Left renal cortex interstitium (tissue), 4 donors: ENCODE measurements at places on chromosomes 5 and 9.

- DNase-seq, result no peak
These were observed 2.5 kb downstream of the ABCA2 start for GRCh38 chr9:137025517-137025966.

GRCh38 chr9:72349911-72350310 lies 15.1 kb downstream of the ZFAND5 start:
- DNase-seq, result no peak

DNA sequence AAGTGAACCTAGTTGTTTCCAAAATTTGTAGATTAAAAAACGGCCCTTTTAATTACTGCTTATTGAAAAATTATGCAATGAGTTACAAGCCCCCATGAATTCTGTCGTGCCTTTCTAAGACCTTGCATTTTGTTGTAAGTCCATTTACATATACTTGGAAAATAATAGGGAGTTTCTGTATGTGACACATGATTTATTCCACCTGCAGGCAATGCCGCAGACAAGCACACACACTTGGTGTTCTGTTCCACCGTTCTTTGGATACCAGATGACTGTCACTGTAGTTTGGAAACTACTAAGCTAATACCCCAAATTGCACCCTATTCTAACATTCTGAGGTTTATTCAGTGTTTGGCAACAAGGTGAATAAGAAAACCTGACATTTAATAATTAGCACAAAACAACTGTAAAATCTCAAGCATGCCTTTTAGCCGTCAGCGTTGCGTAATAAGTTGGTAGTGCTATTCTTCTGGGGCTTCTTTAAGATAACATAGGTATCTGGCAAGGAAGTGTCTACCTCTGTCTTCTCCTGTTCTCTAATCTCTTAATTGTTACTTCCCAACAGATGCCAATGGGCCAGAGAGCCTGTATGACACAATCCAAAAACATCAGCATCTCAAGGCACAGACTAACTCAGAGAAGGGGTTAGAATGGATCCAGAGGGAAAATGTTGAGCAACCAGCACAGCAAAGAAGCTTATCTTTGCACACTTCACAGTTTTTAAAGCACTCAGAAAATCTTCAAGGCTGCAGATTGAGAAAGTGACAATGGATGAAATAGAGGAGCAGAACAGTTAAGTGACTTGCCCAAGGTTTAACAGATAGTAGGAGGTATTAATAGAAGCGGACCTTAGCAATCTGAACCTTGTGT lies 48.2 kb upstream of the DPYSL3 start:
- DNase-seq, result no peak

DNA sequence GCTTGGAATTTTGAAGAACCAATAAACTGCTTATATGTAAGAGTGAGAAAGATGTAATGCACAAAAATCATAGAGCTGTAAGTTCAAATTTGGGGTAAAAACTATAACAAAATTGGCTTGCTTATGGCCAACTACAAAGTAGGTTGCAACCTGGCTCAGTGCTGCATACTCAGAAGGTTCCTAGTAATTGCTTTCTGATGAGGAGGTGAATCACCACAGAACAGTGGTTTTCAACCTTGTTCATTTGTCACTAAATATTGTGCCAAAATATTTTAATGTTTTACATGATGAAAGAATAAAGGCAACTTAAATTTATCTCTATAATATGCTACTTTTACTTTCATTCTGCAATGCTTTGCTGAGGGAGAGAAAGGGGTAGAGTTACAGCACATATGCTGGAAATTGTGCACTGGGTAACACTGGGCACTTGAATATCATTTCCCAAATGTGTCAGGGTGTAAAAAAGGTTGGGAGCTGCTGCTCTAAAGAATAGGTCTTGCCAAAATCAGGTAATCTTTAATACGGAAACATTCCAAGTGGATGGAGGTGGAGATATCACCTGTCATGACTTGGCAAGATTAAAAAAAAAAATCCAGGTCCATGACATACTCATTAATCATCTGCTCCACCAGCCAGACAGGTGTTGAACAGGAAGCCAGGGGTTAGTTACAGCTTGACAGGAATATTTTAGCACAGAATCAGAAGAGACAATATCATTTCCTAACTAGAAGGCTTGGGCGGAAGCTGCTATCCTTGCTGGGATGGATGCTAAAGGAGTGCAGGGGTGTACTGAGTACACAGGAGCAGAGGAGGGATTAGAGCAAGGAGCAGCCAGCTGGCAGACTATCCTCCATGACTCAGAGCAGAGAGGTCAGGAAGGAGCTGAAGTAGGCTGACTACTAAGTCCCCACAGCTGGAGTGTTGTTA lies 34.6 kb upstream of the CCL21 start:
- no peak for DNase-seq

GRCh38 chr9:130421154-130421801 lies 23.5 kb upstream of the ASS1 start:
- DNase-seq, result no peak

- DNase-seq, result no peak
These were observed 430.6 kb downstream of the ZNF608 start for GRCh38 chr5:124315741-124316415.

DNA sequence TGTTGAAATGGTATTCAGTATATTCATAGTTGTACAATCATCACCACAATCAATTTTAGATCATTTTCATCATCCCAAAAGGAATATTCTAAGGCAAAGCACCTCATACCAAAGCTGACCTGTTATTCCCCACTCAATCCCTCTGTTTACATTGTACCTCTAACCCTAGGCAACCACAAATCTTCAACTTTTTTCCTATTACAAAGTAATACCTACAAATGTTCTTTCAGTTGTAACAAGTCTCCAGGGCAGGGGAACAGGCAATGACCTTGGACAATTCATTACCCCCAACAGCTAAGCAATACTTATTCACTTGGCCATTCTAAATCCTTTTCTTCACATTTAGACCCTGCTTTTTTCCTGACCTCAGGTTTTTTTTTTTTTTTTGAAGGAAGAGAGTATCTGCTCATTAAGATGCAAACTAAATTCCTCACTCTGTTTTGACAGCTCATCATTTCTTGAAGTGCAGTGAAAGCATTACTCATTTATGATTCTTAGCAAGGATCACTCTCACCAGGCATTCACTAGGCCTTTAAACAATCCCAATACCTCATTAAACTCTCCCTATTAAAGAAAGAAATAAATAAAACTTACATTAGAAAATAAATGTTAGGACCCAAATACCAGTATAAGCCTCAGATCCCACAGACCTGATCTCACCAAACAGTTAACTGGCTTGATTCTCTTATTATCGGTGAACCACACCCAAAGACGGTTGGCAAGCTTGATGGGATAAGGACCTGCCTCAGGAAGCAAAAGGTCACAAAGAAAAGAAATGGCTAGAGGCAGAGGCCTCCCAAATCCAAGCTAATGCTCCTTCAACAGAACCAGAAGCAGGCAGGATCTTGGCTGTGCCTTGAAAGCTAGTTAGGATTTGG lies 15.3 kb downstream of the MTMR12 start:
- DNase-seq, result no peak
